ENCODE measurements at places on chromosomes 1 and 21.

DNA sequence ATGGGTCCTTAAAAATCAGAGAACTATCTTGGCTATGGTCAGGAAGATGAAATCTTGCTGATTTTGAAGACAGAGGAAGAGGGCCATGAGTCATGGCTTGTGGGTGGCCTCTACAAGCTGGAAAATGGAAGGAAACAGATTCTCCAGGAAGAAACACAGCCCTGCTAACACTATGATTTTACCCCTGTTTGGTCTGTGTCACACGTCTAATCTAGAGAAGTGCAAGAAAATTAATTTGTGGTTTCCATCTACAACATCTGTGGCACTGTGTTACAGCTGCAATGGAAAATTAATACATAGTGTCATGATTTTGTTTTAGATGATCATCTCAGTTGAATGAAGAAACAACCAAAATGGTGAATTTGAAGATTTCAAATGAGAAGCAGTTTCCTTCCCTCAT is 288.7 kb upstream of the NRIP1 start:
- DNase-seq, result no peak

GRCh38 chr21:37688952-37689659 is 227.2 kb downstream of the KCNJ6 start:
- no peak for DNase-seq

DNA sequence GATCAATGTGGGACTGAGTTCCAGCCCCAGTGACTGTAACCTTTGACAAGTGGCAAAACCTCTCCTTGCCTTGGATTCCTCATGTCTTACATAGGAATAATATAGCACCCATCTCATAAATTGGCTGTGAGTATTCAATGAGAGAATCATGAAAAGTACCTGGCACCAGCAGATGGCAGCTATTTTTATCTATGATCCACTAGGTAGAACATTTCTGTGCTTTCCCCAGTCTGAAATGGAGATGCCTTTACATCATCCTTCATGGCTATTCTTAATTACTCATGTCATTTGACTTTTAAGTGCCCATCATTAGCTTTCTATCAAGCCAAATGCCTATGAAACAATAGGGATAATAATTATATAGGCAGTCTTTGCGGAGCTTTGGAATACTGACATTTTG is 130.1 kb downstream of the TGFB2 start:
- DNase-seq, result no peak

- DNase-seq, result no peak
Observed at GRCh38 chr1:107941531-107941930, 23.4 kb downstream of the VAV3 start.

DNA sequence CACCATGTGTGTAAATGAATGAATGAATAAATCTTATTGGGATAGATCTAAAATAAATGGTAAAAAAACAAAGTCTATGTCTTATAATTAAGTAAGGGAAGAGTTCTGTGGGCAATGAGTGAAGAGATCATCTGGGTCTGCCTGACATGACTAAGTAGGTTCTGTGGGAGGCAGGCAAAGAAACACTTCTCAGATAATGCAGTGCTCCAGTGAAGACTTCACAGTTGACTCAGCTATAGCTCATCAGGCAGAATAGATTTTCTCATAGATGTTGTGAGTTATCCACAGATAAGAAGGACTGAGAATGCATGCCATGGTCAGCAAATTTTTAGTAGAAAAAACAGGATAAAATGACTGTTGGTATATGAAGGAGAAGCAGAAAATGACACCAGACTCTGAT is 12.4 kb downstream of the KRTAP22-2 start:
- DNase-seq, result no peak

DNA sequence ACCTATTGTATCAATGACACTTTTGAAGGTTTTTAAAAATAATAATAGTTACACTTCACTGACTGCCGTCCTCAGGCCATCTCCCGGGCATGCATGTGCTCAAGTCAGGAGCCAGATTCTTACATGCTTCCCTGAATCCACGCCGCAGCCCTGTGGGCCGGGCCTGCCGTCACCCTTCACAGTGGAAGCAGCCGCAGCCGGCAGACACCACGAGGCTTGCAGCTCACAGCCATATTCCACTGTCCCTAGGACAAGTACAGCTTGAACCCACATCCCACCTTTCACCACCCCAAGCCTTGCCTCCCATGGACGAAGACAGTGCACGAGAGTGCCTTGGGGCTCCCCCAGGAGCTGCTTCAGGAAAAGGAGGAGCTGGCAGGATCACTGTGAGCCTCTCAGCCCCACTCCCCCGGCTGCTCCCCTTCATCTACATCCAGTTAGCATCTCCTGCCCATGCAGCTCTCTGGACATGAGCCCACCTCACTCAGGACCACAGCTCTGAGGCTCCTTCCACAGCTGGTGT is 77.2 kb downstream of the POFUT2 start:
- DNase-seq, result no peak

GRCh38 chr1:115401676-115402075 is 63.6 kb upstream of the NGF start:
- DNase-seq, result no peak

- DNase-seq, result peak; percentile 36
Observed at GRCh38 chr1:26391450-26391849, 18.9 kb upstream of the ZNF683 start.

- DNase-seq, result no peak
Observed at GRCh38 chr1:5913876-5914275, 78.3 kb downstream of the NPHP4 start.

DNA sequence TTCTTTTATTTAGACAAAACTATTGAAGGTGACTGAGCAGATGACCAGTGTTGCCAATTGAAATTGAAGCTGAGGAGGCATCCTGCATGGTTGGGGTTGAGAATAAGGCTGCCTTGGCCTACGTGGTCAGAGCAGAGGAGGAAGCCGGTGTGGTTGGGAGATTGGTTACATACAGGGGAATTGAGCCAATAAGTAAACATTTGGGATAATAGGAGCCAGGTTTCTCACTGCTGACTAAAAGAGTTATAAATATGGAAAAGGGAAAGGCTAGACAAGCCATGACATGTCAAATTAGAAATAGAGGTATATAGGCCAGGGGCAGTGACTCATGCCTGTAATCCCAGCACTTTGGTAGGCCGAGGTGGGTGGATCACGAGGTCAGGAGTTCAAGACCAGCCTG is 15.8 kb downstream of the SNX7 start:
- DNase-seq, result no peak

- no peak for DNase-seq
Observed at GRCh38 chr1:214453109-214453722, 98.2 kb downstream of the PTPN14 start.

DNA sequence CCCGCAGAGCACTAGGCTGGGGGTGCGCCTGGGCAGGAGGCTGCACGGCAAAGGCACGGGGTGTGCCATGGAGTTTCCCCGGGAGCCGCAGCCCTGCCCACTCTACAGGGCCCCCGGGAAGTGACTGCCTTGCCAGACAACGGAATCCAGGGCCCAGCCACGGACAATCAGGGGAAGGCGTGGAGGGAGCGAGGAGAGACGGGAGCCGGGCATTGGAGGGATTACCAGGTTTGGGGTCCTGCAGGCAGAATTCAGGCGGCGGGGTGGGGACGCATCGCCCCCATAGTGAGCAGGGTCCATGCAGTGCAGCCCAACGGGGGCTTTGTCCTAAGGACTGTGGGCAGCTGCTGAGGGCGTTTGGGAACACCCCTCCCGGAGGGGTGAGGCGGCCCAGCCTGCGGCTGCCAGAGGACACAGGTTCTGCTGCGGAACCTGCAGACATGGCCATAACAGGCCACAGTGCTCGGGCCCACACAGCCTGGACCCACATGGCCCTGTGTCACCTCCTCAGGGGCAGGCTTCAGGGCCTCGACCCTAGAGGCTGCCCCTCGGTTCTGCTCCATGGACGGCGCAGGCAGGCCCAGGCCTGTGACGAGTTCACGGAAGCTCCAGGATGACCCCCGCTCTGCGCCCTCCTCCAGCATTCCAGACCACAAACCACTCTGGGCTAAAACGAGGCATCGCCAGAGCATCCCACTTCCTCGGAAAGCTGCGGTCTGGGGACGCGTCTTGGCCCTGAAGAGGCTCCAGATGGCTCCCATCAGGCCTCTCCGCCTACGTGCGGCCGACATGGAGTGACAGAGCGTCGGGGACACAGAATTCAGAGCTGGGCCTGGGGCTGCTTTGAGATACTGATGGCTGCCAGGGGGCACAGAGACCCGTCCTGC is 54.5 kb downstream of the COL6A1 start:
- no peak for DNase-seq

GRCh38 chr1:9150582-9151327 is 21.9 kb upstream of the GPR157 start:
- DNase-seq, result no peak

GRCh38 chr1:243363832-243364231 is 108.0 kb downstream of the SDCCAG8 start:
- DNase-seq, result no peak

DNA sequence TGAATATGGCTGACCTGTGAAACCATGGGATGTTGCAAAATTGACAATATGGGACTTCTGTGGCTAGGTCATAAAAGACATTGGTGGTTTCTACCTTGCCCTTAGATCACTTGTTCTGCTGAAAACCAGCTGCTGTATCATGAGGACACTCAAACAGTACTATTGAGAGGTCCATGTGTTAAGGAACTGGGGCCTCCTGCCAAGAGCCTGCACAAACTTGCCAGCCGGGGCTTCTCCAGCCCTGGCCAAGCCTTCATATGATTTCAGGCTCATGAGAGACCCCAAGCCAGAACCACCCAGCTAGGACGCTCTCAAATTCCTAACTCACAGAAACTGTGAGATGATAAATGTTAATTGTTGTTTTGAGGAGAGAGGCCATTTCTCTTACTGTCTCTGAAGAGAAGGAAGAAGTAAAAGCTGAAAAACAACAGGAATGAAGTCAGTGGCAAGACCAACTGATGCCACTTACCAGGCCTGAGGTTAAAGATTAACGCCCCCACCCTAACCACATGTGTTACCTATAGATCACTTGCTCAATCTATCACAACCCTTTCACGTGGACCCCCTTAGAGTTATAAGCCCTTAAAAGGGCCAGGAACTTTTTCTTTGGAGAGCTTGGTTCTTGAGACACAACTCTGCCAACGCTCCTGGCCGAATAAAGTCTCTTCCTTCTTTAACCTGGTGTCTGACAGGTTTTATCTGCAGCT is 3.9 kb upstream of the PITHD1 start:
- no peak for DNase-seq

GRCh38 chr1:89546082-89546889 is 21.7 kb downstream of the LRRC8B start:
- peak; percentile 29 for DNase-seq

DNA sequence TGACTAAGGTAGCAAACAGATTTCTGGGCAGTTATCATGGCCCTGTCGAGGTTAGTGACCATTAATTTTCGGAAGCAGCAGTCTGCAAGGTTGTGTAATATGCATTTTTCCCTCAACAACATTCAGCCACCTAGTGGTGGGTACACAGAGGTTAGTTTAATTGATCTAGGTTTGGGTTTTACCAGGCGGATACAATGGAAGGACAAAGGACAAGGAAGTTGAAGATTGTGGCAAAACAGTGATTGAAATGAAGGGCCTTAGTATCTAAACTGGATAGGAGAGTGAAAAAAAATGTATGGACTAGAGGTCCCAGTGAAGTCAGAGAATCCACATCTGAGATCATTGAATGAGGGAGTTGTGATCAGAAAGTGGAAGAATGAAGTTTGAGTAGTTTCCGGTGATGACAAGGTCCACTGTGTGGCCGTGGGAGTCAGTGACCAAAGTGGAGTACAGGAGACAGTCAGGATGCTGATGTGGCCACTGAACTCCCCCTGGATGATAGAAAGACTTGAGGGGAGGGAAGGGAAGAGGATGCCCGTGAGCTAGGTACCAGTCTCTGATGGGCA is 2.8 kb downstream of the ARMH1 start:
- no peak for DNase-seq

DNA sequence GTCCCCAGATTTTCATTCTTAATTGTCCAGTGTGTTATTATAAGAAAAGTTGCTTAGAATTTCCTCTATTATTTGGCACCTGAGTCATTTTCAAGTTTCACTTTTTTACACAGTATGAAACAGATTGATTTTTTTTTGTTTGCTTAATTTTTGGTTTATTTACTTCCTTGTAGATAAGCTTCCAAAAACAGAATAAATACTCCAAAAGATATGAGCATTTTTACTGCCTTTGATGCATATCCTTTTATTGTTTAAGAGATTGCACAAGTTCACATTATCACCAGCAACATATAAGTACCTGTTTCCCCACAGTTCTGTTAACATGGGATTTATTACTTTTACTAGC is 36.3 kb upstream of the AHCYL1 start:
- DNase-seq, result no peak
